ENCODE measurements at places on chromosomes 11 and 22.

DNA sequence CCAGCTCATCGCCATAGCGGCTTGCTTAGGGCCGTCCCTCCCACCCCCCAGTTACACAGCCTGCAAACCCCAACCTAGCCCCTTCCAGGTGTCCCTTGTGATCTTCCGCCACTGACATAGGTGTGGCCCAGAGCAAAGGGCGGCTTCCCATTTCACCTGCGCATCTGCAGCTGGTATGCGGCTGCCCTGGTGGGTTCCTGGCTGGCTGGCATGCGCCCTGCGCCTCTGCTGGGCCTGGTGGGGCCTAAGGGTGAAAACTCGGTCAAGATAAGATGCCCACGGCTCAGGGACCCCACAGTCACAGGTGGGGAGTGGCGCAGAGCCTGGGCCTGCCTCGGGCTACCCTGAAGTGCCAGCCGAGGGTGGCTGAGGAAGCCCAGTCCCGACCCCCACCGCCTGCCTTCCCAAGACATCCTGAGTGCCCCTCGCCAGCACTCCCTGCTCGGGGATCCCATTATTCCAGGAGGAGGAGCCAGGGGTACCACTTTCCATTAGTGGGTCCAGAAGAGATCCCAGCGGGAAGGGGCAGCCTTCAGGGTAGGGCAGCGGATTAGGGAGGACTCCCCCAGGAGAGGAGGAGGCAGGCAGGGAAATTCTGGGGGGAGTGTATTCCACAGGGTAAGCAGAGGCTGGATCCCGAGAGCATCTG lies 36.9 kb upstream of the KCNQ1OT1 start:
- no peak for DNase-seq

DNA sequence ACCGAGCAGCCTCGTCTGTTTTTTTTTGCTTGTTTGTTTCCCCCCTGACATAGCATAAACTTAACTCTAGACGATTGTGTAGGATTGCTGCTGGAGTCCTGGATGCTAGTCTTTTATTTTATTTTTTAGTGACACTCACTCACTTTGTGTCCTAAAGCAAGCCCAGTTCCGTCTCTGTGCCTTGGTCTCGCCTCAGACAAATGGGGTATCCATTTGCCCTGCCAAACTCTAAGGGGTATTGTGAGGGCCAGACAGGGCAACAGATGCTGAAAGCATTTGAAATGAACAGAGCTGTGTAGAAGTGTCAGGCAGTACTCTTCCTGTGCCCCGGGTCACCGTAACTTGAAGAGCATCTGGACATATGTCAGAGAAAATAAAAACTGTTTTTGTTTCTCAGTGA lies 34.8 kb upstream of the DKK3 start:
- DNase-seq = no peak

- DNase-seq = no peak
Measured at GRCh38 chr22:33438273-33438672, 380.1 kb upstream of the SYN3 start.

GRCh38 chr22:19659805-19660345 lies 54.4 kb upstream of the SEPTIN5 start:
- no peak for DNase-seq

DNA sequence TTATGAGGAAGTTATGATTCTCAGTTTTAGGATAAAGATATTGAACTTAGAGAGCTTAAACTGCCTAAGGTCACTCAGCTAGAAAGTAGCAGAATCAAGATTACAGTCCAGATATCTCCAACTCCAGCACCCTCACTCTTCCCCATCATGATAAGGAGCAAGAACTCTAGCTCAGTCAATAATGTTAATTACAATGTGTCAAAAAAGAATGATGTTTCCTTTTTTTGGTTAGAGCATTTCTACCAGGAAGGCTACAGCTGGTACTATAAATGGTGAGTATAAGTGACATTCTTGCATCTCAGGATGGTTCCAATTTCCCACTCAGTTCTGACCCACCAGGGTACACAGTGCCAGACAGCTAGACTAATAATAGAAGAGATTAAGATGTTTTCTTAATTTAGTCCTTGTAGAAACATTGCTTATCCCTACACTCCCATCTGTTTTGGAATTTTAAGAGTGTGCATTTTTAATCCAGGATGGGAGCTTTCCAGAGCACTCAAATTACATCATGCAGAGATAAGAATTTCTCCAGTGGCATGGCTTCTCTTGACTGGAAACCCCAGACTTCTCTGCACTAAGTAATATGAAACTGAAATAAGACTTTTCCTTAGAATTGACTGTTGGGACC lies 21.6 kb upstream of the BBOX1 start:
- no peak for DNase-seq

Data from CD4-positive, alpha-beta memory T cell (primary cell).